ENCODE measurements at places on chromosomes 2 and 18.

DNA sequence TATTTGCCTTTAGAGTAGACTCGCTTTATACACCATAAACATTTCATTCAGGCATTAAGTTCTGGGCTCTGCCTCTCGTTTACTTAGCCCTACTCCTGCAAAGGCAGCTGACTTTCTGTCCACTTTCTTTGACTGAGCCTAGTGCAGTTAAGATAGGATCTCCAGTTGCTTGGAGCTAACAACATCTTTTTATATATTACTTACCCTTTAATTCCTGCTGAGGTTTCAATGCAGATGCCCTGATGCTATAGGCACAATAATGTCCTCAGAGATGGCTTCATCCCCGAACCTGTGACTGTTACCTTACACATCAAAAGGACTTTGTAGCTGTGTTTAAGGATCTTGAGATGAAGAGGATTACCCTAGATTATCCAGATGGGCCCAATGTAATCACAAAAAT lies 505.8 kb upstream of the TNP1 start:
- DNase-seq: no peak

DNA sequence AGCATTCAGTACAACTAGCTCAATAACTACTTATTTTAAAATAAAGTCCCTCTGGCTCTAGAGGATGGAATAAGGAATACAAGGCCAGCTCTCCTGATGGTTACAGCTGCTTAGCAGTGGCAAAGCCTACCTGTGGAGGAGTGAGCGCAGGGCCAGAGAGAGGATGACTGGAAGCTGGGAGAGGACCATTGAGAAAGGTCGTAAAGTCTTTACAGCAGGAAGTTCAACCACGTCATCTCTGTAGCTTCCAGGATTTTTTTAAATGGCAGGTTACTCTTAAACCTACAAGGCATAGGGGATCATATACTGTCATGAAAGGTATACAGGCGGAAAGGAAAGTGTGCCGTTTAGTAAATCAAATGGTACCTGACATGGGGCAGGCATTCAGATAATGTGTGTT lies 26.3 kb downstream of the ANXA4 start:
- peak; percentile 34 for DNase-seq

GRCh38 chr2:111930875-111931274 lies 32.5 kb downstream of the MERTK start:
- no peak for DNase-seq

- no peak for DNase-seq
These were observed 493.7 kb upstream of the VRK2 start for GRCh38 chr2:57552885-57553284.

DNA sequence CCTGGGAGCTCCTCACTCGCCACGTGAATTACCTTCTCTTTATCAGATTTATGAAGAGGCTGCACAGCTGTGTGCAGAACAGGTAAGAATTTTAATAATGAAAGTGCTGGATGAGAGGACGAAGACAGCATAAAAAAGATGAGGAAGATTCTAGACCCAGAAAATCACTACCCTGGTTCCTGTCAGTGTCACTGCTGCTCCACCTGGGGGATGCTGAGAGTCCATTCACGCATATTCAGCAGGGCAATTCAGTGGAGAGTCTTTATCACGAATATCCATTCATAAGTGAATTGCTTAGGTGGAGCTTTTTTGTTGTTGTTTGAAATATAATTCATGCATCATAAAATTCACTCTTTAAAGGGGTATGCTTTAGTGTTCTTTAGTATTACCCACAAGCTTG lies 52.0 kb downstream of the MRPL33 start:
- no peak for DNase-seq

DNA sequence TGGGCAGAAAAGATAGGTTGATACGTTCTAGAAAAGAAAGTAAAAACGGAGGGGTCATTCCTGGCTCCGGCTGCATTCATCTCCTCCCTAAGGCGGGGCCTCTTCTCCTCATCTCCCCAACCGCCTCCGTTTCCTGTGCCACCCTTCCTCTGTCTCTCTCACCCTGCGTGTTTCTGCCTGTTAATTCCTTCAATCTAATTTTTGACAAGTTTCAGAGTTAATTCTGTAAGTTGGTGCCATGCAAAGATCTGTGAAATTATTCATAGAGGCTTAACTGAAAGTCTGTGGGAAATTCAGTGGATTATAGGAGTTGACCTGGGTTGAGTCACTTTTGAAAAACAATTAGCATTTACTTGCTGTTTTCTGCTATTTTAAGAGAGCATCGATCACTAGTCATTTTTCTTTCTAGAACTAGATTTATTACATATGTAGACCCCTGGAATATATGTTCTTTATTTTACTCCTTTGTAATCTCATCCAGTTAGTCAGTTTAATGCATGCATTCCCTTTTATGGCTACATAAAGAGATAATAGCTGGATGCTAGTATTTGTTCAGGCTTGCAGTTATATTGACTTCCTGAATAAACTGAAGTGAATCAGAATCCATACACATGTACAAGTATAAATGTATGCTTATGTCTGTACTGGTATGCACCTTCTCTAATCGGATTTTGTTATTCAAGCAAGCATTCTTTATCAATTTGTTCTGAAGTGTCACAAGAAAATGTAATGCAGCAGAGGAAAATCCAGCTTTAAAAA lies 91.1 kb downstream of the EML6 start:
- DNase-seq: no peak

DNA sequence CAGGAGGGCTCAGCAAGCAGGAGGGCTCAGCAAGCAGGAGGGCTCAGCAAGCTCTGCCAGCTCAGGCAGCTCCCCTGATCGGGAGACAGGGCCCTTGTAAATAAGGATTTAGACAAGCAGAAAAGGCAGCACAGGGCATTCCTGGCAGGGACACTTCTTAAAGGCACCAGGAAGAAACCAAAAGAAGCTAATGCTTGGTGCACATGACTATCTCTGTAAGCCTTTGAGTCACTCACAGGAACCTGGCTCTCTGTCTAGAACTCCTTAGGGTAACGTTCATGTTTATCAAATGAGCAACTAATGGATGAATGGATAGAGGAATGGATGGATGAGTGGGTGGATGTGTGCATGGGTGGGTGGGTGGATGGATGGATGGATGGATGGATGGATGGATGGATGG lies 28.4 kb downstream of the TMEM37 start:
- DNase-seq: no peak
